ENCODE measurements at places on chromosomes 6 and 20. TPM values are rescaled to one million over a fixed set of nuclear protein-coding genes. Genes with fewer than 3 reads are reported as not detected.

KCNB1 gene
- not detected for total RNA-seq

LY6G5C gene
- 1.4 TPM for total RNA-seq

DNA sequence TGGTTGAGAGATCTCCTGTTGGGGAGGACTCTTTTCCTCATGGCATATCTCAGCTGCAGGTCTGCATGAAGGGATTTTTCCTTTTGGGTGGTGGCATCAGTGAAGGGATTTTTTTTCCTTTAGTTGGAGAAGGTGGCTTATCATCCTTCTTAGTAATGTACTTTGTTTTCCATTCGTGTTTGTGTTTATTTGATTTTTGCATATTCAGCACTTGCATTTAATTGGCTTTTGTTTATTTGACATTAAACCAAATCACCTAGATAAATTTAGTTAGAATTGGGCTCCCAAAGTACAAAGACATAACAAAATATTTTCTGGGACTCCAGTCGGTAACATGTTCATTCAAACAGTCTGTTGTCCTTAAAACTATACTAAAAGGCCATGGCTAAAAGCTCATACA lies 56.2 kb upstream of the MANEA start:
- no peak for DNase-seq

- no peak for DNase-seq
Measured at GRCh38 chr6:138541823-138542481, 42.7 kb upstream of the NHSL1 start.

Data from activated CD4-positive, alpha-beta memory T cell treated with anti-CD3 and anti-CD28 coated beads for 36 hours (primary cell).